OCI-LY7 (cell line): ENCODE measurements at places on chromosomes 3 and 15.

DNA sequence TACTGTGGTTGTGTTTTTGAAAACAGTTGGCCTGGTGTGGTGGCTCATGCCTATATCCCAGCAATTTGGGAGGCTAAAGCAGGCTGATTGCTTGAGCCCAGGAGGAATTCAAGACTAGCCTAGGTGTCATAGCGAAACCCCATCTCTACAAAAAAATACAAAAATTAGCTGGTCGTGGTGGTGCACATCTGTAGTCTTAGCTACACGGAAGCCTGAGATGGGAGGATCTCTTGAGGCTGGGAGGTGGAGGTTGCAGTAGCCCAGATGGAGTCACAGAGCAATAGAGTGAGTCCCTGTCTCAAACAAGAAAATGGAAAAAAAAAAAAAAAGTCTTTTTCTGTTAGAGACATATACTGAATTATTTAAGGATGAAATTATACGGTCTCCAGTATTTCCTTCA is 14.7 kb upstream of the LRRFIP2 start:
- DNase-seq: no peak

GRCh38 chr3:4828279-4829030 is 150.8 kb upstream of the BHLHE40 start:
- DNase-seq: no peak

- peak; percentile 6 for DNase-seq
Observed at GRCh38 chr3:32239307-32240158, 1.1 kb downstream of the CMTM8 start.

DNA sequence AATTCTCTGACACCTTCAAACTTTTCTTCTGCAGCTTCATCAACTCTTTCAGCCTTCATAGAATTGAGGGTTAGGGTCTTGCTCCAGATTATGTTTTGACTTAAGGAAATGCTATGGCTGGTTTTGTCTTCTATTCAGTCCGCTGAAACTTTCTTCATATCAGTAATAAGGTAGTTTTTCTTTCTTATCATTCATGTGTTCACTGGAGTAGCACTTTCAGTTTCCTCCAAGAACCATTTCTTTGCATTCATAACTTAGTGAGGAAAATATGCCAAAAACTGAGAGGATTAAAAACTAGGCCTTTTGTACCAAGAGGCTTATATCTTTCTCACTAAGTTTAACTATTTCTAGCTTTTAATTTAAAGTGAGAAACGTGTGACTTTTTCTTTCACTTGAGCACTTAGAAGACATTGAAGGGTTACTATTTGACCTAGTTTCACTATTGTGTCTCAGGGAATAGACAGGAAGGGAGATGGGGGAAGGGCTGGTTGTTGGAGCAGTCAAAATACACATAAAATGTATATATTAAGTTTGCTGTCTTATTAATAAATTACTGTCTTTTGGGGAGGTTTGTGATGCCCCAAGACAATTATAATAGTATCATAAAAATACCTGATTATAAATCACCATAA is 1110.1 kb downstream of the TBL1XR1 start:
- DNase-seq: no peak

GRCh38 chr3:49266410-49267095 is 10.5 kb downstream of the C3orf62 start:
- no peak for DNase-seq

- DNase-seq: no peak
Observed at GRCh38 chr3:195836476-195837135, 24.9 kb upstream of the MUC4 start.

DNA sequence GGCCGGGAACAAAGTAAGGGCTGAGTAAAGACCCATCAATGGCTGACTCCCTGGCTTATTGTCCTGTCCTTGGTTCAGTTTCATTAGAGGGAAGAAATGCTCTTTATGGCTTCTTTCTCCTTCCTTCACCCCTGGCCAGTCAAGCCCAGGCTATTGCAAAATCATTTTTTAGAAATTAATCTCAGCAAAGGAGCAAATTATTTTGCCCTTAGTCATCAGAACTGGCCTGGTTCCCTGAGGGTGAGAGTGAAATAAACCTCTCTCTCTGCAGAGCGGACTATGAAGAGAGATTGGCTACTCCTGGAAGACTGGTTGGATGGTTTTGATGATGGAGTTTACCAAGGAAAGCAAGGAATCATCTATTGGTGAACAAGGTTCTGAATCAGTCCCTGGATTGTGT is 52.7 kb upstream of the OXTR start:
- DNase-seq: no peak

DNA sequence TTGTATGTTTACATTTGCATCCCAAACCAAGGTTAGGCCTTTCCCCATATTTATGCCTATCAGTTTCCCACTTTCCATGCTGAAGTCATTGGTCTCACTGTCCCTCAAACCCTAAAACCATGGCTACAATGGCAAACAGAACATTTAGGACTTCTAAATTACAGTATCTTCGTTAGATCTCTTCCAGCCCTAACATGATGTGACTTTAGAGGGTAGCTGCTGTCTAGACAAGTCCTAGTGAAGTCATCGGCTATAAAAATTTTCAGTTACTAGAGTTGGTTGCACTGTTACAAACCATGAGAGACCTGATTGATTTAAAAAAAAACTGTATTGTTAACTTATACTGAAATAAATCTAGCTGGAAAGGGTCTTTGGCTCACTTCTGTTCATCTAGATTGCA is 54.6 kb downstream of the TM4SF4 start:
- no peak for DNase-seq
